ENCODE measurements at places on chromosomes 3 and 15.

DNA sequence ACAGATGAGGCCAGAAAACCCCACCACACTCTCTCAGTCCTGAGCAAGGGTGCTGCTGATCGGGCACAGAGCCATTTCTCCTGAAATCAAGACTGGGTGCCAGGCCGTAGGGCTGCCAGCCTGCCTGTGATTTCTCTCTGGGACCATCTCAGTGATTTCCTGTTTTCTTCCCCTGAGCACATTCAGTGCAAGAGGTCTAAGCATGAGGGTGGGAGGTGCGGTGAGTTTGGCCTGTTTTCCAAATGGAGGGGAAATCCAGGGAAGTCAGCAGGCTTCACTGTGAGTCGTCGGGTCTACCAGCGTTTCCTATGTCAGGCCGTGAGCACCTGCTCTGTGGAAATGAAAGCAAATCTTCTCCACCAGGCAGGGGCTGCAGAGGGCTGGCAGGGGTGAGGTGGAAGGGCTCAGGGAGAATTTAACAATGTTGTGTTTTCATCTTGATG, 82.3 kb downstream of the ST6GAL1 start:
- peak; percentile 78 for DNase-seq

- DNase-seq = no peak
Measured at GRCh38 chr15:70023769-70024491, 73.8 kb downstream of the TLE3 start.

DNA sequence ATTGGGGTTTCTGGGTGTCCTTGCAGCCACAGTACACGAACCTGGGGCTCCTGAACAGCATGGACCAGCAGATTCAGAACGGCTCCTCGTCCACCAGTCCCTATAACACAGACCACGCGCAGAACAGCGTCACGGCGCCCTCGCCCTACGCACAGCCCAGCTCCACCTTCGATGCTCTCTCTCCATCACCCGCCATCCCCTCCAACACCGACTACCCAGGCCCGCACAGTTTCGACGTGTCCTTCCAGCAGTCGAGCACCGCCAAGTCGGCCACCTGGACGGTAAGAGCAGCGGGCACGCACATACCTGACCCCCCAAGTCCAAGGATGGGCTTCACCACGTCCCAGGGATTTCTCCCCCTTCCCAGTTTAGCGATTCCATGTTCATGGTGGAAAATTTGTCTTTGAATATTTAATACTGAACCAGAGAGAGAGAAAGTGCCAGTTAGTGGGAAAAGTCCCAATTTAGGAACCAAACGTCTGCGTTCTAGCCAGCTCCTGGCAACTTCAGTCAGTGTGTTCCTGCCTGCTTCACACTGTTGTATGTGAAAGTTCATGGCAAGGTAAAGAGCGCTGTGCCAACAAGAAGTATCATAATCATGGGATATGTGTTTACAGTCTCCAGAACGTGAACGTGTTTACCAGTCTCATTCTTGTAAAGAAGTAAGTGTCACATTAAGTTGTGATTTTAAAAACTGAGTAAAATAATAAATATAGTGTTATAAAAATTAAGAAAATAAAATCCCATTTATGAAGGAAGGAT, 177.2 kb downstream of the TP63 start:
- no peak for DNase-seq

DNA sequence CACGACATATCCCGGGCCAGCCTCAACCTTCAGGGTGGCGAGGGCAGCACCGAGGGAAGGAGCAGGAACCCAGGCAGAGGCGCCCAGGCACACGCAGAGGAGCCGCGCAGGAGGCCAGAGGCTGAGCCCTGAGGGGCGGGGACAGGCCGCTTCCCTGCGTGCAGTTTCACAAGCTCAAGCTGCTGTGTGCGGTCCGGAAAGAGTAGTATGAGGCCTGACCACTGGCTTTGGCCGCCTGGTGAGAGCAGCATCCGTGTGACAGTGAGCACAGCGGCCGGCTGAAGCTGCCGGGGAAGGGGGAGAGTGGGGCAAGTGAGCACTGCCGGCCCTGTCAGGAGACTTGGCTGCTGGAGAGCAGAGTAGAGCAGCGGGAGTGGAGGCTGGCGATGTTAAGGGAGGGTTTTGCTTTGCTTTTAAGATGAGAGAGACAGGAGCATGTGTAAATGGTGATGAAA, 8.7 kb downstream of the ZDHHC19 start:
- no peak for DNase-seq

- DNase-seq = no peak
Measured at GRCh38 chr3:56357266-56357665, 111.0 kb downstream of the ERC2 start.

DNA sequence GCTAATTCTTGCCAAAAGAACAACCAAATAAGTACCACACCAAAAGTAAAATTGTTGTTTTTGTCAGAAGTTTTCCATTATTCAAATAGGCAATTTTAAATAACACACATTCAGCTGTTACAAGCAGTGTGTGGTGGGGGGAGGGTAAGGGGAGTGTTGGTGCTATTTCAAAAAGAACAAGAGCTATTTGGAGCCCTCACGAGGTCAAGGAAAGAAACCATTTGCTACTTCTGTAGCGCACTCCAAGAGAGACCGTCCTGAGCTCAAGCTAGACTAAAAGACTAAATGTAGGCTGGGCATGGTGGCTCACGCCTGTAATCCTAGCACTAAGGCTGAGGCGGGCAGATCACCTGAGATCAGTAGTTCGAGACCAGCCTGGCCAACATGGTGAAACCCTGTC, 21.2 kb upstream of the IGF2BP2 start:
- DNase-seq = no peak

- DNase-seq = no peak
Measured at GRCh38 chr3:115469649-115470048, 153.7 kb upstream of the GAP43 start.

- DNase-seq = no peak
Measured at GRCh38 chr3:156290924-156291271, 170.5 kb downstream of the KCNAB1 start.

- DNase-seq = peak; percentile 12
Measured at GRCh38 chr3:107704477-107704876, 181.7 kb downstream of the BBX start.

DNA sequence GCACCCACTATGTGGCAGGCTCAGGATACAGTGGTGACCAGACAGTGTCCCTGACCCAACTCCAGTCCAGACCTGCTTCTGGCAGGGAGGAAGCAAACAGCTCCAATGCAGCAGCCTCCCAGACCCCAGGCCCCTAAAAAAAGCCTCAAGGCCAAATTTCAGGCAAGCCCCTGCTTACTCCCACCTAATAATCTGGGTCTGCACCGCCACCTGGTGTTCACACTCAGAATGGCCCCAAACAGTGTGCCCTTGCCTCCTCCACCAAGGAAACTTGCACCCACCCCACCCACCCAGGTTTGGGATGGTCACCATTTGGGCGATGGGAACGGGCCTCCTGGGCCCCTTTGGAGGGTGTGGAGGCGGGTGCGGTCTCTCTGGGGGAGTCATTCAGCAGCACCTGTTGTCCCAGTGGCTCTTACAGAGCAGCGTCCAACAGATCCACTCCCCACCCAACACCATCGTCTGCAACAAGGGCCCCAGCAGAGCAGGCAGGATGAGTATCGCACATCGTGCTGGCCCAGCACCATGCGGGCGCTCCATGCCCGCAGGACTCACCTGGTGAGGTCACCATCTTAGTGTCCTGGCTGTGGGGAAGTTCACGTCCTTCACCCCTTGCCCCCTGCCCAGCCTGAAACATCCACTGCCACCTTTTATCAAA, 17.3 kb downstream of the C3orf18 start:
- DNase-seq = peak; percentile 83

DNA sequence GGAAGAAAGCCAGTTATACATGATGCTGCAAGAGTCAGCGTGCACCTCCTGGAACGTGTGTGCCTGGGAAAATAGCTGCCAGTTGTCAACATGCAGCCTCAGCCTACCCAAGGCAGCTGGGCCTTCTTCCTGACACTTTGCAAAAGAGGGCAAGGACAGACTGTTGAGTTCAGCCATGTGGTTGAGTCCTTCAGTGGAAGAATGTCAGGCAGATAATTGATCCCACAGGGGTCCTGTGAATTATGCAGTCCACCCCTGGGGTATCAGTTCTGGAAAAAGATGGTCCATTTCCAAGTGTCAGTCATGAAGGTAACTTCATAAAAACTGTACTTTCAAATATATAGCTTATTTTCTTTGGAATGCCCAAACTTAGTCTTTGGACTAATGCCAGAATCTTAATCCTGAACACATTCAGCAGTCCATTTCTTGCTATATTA, 79.6 kb downstream of the ARNT2 start:
- DNase-seq = no peak

DNA sequence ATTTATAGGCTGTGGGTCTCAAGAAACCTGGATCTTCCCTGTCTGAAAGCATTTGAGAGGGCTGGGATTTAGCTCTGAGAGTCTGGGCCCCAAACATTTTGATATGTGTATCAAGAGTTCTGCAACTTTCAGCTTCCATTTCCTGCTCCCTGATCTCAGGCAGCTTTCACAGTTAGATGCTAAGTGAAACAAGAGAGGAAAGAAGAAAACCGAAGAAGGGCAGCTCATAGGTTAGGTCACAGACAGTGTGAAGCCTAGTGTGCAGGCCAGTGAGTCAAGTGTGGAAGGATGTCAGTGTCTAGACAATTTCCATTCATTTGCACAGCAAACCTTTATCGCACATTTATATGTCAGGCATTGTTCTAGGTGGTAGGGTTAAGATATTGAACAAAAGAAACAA, 173.6 kb upstream of the PROK2 start:
- peak; percentile 53 for DNase-seq

DNA sequence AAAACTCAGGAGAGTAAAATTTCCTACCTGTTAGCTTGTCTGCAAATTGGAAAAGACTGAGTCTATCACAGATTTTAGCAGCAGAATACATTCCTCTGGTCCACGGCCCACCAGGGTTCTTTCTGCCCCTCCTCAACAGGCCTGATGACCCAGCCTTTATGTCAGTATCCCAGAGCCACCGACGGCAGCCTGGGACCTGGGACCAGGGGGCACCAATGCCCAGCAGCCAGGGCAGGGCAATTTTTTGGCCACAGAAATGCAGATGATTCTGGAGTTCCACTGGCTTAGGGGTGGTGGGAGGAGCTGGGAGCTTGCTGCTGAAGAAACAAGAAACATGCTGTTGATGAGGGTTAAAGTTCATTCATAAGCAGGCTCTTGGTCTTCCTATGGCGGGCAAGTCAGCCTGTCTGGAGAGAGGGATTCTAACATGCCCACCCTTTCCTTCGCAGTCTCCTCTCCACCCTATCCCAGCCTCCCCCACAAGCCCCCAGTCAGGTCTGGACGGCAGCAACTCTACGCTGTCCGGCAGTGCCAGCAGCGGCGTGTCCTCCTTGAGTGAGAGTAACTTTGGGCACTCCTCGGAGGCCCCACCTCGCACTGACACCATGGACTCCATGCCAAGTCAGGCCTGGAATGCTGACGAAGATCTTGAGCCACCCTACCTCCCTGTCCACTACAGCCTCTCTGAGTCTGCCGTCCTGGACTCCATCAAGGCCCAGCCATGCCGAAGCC, 4.3 kb upstream of the MANF start:
- no peak for DNase-seq

DNA sequence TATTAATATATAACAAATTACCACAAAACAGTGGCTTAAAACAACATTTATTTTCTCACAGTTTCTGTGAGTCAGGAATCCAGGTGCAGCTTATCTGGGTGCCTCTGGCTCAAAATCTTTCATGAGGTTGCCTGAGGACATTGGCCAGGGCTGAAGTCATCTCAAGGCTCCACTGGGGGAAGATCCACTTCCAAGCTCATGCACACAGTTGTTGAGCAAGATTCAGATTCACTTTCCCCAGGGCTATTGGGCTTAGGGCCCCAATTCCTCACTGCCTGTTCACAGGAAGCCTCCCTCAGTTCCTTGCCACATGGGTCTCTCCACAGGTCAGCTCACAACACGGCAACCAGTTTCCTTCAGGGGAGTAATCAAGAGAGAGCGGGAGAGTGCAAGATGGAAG, 35.0 kb downstream of the RFTN1 start:
- no peak for DNase-seq

- DNase-seq = no peak
Measured at GRCh38 chr3:157794771-157795170, 291.6 kb upstream of the VEPH1 start.

DNA sequence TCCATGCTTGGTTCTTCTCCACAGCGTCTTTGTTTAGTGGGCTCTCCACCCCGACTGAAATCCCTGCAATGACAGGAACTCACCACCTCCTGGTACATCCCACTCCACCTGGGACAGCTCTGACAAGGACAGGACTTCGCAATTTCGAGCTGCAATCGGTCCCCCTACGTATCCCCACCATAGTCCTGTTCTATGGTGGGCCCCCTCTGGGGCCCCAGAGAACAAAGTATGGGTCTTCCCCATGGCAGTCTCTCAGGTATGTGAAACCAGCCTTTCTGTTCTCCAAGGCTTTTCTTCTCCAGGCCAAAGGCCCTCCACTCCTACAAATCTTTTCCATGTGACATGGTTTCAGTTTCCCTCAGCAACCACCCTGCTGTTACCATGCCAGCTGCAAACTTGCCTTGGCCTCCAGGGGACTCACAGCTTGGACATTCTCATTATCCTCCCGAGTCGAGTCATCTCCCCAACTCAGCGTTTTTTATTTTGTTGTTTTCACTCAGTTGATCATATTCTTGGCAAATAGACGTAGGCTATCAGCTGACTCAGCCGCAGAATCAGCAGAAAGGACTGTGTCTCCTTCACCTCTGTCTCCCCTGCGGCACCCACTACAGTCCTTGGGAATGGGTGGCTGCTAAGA, 233.3 kb downstream of the OPA1 start:
- no peak for DNase-seq

DNA sequence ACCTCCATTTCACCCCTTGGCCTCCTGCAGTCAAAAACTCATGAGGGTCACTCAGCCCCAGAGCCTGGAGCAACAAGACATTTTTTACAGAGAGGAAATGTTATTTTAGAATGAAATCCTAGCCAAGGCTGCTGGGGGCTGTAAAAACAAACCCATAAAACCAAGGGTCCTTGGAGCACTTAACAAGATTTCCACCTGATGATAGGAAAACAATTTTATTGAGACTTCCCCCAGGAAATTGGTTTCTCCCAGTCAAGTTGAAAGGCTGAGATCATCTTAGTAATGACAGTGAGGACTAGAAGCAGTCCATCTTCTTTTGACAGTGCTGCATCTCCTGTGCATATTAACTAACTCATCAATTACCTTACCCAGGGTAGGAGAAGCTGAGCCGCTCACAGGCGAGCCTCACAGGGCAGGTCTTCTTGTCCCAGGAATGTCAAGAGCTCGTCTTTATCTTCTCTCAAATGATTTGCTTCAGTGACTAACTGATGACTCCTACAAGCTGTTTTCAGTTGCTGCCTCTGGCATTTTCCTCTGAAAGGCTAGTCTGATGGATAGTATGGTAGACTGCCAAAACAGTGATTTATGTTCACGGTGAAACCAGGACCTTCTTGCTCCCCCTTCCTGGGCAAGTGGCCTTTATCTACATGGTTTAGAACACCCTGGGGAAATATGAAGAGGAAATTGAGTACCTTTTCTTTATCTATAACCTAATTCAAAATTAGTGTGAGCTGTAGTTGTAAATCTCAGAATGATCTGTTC, 34.6 kb upstream of the AEN start:
- DNase-seq = no peak

GRCh38 chr3:69842789-69843188, 103.5 kb downstream of the MITF start:
- DNase-seq = no peak

- DNase-seq = no peak
Measured at GRCh38 chr3:186759231-186759930, 24.0 kb upstream of the EIF4A2 start.

- DNase-seq = no peak
Measured at GRCh38 chr3:1421577-1421976, 328.8 kb downstream of the CNTN6 start.

- no peak for DNase-seq
Measured at GRCh38 chr15:66876421-66876730, 174.3 kb downstream of the SMAD6 start.

GRCh38 chr3:124584552-124585391, 145.5 kb upstream of the UMPS start:
- peak; percentile 55 for DNase-seq
